Femur (tissue), 1 donor: ENCODE measurements at places on chromosomes 2 and 18.

DNA sequence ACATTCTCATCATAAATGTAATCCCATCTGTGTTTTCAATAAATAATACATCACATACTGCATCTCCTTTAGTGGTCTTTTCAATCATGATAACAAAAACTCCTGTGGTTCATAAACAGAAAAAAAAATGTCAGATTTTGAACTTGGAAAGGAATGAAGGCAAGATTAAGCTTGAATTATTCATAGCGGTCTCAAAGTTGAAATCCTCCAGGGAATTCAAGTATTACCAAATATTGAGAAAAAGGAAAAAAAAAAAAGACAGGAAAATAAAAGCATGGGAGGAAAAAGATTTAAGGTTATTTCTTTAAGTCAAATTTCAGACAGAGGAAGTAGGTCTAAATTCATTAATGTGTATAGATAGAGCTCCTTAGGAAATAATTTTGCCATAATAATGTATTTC lies 92.1 kb downstream of the COLEC12 start:
- DNase-seq, result no peak

- no peak for DNase-seq
Measured at GRCh38 chr2:9262671-9263171, 56.1 kb downstream of the ASAP2 start.

- DNase-seq, result no peak
Measured at GRCh38 chr18:77959248-77959647, 709.6 kb downstream of the GALR1 start.

DNA sequence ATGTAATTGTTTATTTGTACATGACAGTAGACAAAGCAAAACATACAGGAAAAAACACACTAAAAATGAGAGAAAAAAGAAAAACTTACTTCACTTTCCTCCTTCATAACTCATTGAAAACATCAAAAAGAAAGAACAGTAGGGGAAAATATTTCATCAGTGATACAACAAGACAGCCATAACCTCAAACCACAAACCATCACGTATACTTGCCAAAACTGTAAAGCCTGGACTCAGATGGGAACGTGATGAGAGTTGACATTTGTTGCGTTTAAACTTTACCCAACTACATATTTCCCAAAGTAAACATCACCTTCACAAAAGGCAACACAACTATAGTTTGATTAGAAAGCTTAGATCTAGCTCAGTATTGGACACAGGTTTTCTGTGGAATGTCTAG lies 278.2 kb upstream of the COL3A1 start:
- no peak for DNase-seq

GRCh38 chr2:211690736-211691135 lies 847.9 kb downstream of the ERBB4 start:
- no peak for DNase-seq

DNA sequence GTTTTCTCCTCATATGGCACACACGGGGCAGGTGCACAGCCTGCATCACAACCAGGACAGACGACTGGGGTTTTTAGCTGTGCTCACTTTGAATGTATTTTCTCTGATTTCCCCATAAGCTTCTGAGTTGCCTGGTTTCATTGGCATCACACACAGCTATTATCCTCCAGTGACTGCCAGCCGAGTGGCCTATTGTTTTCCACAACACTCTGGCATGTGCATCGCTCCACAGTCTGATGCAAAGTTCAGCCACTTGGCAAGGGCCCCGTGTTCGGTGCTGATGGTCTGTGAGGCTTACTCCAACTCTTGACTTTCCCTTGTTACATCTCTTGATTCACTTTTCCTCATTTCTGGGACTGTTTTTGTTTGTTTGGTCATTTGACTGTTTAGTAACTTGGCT lies 593.1 kb downstream of the CBLN2 start:
- no peak for DNase-seq

DNA sequence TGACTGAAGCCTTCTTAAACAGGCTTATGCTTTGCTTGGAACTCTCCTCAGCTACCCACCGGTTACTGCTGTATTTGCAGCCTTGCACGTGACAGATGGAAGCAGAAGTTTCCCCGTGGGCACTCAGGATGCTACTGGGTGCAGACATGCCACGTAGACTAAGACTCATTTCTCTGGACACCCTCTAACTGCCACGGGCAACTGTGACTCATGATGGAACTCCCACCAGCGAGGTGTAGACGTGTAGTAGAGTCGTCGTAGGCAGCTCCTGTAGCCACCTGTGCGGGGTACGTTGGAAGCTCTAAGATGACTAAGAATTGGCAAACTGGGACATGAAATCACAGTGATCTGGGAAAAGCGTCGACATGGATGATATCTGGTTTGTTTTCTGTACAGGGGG lies 27.5 kb downstream of the TSHZ1 start:
- DNase-seq, result no peak

- DNase-seq, result no peak
Measured at GRCh38 chr2:197993830-197994229, 189.4 kb downstream of the PLCL1 start.

DNA sequence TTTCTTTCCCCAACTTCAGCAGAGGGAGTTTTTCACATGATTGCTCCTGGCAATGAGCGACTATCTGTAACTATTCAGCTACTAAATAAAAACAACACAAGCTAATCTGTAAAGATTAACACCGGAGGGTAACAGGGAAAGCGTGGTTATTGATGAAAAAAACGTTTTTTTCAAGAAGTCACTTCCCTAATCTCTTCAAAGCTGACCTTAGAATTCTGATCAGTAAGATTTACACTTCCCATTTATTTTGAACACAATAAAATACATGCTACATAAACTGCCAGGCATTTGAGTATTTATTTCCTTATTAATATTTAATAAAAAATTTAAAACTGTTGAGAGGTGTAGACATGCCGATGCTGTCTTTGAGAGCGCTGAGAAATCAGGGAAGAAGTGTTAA lies 207.4 kb upstream of the HDAC4 start:
- no peak for DNase-seq

DNA sequence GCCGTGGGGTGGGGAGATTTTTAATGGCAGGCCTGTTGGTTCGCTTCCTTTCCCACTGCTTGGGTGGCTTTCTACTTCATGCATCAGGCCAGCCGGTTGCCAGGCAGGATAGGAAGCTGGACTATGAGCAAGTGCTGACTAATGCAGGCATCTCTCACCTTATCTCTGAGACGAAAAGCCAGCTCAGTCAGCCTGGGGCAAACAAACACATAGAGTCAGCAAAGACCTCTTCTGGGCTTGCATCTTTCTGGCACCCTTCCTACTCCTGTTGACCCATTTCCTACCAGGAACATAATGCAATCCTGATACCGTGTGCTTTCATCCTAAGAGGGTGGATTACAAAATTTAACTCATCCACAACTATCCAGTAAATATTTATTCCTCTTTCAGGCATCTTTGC lies 416.6 kb upstream of the MEX3C start:
- DNase-seq, result no peak

DNA sequence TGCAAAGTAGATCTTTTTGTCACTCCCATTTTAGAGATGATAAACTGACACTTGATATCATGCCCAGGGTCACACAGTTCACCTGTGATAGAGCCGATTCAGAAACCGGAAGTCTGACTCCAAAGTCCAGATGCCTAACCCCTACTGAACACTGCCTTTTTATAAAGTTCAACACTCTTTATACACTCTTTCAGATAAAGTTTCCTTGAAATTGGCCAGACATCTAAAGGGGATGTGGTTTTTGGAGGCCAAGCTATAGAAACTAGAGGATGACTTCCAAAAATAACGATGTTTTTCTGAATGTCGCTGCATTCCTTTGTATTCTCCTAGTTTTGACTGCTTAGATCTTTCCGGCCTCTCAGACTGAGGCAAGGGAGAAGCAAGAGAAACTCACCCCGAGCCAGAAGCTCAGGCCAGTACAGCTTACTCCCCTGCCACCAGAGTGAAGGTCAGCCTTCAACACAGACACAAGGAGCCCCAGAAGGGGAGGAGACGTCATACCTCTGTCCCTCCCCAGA lies 61.8 kb downstream of the NRP2 start:
- no peak for DNase-seq

- DNase-seq, result no peak
Measured at GRCh38 chr2:8222979-8223694, 458.7 kb upstream of the ID2 start.

DNA sequence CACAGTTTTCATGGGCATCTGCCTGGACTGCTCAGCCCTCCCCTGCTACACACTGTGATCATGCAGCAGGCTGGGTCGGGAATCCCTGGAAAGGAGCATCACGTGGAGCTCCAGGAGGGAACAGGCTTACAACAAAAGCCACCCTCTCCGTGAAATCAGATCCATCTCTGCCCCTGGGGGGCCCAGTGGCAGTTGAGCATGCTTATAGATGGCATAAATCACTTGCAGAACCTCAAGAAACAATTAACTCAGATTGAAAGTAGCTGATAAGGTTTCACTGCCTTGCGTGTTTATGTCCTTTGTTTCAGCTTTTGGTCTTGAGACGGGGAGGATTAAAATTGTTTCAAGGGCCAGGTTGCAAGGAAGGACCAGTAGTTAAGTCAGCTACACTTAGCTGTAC lies 354.8 kb upstream of the MEIS1 start:
- DNase-seq, result no peak

DNA sequence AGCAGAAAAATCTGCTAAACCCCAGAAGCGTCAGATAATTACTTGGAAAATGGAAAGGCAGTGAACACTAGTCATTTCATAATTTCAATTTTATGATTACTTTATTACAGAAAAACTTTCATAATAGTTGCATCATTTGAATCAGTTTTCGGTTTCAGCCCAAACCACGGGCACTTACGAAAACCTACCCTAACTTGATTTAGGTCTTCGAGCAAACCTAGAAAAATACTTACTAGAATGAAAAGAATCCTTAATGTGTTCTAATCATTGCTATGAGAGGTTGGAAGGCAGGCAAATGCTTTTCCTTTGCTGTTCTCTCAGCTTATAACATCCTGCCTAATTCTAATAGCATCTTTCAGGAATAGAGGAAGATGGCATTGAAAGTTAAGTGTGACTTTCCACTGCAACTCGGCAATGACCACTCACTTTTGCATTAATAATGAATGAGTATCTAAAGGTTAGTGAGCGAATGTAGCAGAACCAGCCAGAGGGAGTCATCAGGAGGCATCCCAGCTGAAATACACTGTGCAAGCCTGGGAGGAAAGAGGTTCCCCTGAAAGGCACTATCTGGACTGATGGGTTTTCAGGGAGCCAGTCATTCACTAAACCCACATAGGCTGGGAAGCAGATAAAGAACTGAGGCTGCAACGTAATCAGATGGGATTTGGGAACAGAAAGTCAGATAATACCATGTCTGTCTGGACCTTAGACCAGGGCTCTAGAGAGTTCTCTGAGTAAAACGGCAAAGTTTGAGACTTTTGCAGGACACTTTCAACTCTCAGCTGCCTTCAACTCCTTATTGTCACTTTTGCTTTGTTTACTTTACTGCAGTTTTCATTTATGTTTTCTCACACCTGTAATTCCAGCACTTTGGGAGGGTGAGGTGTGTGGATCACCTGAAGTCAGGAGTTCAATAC lies 520.8 kb downstream of the RNF144A start:
- no peak for DNase-seq

DNA sequence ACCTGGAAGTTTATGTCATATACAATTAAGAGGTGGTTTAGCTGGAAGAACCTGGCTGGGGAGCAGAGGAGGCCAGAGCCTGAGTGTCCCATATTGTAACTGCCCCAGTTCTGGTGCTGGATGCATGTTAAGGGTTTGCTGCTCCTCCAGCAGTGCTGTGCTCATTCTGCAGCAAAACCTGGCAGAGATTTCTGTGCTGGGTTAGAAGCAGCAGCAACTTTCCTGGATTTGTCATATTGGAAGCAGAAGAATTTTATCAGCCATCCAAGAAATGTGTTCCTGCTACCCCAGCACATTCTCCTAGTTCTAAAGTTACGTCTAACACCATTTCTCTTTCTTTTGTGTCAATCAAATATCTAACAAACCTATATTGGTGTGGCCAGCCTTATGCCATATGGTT lies 284.1 kb downstream of the TDRD15 start:
- peak; percentile 33 for DNase-seq

DNA sequence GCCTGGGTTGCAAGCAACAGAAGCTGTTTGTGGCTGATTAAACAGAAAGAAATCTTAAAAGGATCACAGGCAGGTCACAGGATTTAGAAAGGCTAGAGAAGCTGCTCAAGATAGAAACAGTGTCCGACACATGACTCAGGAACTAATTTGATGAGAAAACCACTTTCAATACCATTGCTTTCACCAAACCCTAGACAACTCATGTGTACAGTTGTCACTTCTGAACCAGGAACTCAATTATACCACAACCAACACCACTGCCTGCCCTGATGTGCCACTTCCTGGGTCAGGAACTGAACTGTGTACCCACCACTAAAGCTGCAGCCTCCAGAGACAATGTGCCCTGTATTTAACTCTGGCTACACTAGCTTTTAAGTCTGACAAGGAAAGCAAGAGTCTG lies 56.0 kb downstream of the TMEM247 start:
- DNase-seq, result no peak
